ENCODE measurements at places on chromosomes 1 and 21.

DNA sequence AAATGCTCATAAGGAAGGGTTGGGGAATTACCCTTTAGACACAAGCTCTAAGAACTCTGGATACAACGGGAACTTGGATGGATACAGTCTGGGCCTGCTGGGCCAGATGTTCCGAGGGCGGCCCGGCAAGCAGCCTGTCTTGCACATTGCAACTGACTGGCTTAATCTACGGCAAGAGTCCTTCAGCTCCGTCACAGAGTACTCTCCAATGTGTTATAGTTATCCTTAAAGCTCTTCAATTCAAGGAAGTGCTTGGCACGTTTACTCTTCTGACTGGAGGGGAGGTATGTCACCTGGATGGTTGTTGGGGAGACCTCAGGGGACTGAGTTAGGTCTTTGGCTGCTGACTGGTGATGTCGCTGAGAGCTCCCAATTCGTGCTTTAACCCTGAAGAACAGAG lies 1.1 kb upstream of the CFAP141 start:
- no peak for DNase-seq

GRCh38 chr1:81731989-81732388 lies 68.7 kb upstream of the ADGRL2 start:
- no peak for DNase-seq

- no peak for DNase-seq
Measured at GRCh38 chr21:45130324-45130774, 56.0 kb downstream of the ADARB1 start.

- no peak for DNase-seq
Measured at GRCh38 chr1:94821636-94822305, 1.6 kb downstream of the SLC44A3 start.

GRCh38 chr1:229582011-229582694 lies 23.6 kb upstream of the ABCB10 start:
- no peak for DNase-seq

Data from stimulated activated CD8-positive, alpha-beta memory T cell treated with anti-CD3 and anti-CD28 coated beads, Interleukin-4, amount 100 ng/mL, for 1 hour (primary cell).